NCI-H1694 (cell line): ENCODE measurements at places on chromosomes 2 and 18.

DNA sequence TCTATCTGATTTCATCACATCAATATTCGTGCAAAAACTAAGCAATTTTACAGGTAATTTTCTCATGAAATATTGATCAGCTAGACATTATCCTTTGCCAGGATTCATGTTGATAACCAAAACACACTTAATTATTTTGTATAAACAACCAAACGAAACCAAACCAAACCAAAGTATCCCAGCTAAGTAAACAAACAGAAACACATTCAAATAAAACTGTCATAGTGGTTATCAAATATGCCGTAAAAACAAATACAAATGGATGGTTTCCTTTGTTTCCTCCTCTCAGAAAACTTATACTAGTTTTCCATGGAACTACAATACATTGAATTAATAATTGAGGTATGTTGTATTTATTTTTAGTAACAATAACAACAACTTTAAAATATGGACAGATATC is 777.4 kb downstream of the DSC3 start:
- no peak for DNase-seq

- no peak for DNase-seq
These were observed 28.5 kb downstream of the ST8SIA5 start for GRCh38 chr18:46728219-46728930.

DNA sequence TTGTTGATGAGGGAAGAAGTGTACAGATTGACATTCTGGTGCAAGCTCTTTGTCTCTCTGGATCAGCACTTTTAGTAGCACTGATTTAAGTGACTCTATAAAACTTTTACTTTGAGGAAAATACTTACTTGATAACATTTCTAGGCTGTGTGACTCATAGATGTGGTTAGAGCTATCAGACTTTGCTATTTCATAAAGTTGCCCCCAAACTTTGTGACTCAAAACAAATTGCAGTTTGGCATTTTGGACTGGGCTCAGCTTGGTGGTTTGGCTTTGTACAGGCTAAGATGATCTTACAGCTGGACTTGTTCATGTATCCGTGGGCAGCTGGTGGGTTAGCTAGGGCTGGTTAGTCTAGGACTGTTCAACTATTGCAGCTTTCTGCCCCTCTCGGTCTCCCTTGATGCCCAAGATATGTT is 42.1 kb upstream of the GLS start:
- no peak for DNase-seq

- no peak for DNase-seq
These were observed 55.7 kb downstream of the INO80C start for GRCh38 chr18:35441857-35442595.

DNA sequence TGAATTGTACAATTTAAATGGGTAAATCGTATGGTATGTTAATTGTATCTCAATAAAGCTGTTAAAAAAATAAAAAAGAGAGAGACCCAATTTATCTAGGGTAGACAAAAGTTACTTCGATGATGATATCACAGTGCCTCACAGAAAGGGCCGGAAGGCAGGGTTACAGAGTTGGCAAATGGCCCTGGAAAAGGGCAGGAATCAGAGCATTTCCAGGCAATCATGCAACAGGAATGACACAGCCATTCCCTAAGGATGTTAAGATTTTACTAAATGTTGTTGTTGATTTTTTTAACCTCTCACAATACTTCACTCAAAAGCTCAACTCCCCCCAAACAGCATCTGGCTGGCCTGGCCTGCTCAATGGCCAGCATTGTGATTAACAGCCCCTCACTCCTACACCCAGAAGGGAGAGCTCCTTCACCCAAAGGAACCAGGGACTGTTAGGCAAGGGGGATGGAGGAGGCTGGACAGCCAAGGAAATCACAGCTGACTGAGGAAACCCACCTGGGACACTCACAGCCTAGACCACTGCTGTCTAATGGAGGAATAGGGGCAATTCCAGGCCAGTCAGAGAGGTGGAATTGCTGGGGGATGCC is 7.7 kb upstream of the SP100 start:
- no peak for DNase-seq

DNA sequence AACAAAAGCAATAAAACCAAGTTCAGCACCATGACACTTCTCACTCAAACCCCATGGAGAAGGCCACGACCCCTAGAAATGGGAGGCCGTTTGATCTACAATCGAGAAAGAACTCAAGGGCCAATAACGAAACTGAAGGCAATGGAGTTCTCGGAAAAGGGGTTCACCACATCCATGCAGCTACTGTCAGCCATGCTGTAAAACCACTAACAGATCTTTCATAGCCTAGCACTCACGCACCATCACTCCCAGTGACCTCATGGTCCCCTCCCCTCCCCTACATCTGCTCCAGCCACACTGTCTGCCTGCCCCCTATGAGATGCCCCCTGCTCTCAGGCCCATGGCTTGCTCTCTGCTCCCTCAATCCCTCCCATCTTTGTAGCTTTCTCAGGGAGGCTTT is 135.3 kb downstream of the TMEM163 start:
- no peak for DNase-seq

DNA sequence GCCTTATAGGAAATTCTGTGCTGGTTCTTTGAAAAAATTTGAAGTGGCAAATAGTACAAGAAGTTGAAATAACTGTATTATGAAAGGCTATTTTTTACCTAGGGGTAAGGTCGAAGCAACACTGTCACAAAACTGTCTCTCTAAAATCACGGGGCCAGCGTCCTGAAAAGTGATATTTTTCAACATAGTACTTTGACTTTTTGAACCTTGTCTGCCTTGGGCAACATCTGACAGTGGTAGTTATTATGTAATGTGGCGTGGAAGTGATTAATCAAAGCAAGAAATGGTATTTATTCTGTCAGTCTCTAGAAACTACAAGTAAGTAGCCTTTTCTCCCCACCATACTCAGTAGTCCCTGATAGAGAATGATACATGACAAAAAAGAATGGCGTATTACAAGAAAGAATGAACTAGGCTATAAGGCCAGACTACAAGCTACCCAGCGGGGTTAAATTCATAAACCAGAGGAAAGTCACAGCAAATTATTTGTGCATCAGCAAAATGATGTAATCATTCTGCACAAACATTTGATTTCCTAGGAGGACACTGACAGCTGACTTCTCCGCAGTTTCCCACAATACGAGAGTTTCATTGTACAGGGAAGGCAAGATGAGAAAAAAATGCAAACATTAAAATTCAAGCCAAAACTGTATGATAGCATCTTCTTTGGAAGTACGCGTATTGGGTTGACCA is 9.8 kb downstream of the GEN1 start:
- DNase-seq, result no peak
